ENCODE measurements at places on chromosomes 2 and 18.

DNA sequence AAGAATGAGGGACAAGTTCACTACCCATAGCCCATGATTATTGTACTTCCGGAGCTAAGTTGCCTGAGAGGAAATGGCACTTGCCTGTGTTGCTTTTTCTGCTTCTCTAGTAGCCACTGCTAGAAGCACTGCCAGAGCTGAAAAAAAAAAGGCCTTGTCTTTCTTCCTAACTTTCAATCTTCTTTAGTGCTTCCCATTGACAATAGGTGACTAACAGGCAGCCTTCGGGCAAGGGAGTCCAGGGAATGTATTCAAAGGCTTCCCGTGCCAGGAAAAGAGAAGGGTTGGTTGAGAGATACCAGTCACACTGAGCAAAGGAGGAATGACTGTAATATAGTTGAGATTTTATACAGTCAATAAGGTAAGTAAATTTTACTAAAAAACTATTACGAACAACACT lies 242.0 kb downstream of the CALCRL start:
- DNase-seq: no peak

GRCh38 chr2:60411295-60411694 lies 142.2 kb downstream of the BCL11A start:
- DNase-seq: no peak

GRCh38 chr18:58535340-58536201 lies 93.3 kb downstream of the ALPK2 start:
- DNase-seq: no peak

DNA sequence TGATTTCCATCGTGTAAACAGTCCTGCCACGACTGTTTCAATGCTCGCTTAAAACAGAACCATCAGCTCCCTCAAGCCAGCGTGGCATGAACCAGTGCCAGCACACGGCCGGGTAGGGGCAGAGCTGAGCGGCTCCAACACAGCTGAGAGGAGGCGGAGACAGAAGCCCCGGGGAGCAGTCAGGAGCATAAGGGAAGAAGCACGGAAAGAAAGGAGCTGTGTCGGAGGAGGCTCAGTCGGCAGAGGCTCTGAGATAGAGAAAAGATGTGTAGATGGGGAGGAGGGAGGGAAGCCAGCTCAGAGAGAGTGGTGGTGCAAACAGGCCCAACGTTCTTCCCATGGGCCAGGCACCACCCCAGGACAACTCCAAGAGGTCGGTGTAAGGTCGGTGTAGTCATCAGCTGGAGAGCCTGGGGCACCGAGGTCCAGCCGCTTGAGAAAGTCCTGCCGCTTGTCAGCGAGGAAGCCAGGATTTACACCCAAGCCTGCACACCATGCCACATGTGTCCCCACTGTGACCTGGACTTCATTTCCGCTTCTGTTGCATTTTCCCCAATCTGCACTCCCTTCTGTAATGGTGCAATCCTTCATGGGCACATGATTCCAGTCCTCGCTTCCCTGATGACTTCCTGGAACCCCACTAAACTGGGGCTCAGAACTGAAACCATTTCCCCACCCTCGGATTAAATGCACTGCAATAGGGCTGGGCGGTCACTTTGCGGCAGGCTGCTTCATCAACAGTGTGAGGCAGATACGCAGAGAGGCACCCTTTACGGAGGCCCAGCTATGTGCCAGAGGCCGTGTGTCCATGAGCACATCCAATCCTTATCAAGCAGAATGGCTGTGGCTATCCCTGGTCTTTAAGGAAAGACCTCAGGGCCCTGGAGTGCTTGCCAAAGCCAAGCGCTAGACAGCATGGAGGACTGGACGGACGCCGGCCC lies 43.5 kb downstream of the CYP27C1 start:
- DNase-seq: no peak

DNA sequence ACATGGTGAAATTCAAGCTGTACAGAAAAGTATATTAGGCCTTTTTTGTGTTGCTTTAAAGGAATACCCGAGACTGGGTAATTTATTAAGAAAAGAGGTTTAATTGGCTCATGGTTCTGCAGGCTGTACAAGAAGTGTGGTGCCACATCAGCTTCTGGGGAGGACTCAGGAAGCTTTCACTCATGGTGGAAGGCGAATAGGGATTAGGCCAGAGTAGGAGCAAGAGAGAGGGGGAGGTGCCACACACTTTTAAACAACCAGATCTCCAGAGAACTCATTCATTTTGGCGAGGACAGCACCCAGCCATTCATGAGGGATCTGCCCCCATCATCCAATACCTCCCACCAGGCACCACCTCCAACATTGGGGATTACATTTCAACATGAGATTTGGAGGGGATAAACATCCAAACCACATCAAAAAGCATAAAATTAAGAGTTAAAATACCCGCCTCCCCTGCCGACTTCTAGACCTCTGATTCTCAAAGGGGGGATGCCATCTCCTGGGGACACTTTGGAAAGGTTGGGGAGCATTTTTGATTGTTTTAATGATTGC lies 15.1 kb upstream of the LIPG start:
- DNase-seq: no peak

DNA sequence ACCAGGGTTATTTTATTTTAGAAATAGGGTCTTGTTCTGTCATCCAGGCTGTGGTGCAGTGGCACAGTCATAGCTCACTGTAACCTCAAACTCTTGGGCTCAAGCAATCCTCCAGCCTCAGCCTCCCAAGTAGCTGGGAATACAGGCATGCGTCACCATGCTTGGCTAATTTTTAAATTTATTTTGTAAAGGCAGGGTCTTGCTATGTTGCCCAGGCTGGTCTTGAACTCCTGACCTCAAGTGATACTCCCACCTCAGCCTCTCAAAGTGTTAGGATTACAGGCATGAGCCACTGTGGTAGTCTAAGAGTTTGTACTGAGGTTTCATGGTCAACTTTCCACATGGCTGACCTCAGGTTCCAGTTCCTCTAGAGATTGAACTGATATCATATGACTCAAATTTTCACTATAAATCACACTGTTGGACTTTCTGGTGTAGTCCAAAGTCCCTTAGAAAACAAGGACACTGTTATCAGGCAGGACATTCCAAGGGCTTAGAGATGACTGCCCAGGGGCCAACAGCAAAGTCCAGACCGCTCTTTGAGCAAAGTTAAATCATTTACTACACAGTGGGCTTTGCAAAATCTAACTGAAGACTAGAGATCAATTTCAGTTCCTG lies 82.0 kb upstream of the MEX3C start:
- no peak for DNase-seq

DNA sequence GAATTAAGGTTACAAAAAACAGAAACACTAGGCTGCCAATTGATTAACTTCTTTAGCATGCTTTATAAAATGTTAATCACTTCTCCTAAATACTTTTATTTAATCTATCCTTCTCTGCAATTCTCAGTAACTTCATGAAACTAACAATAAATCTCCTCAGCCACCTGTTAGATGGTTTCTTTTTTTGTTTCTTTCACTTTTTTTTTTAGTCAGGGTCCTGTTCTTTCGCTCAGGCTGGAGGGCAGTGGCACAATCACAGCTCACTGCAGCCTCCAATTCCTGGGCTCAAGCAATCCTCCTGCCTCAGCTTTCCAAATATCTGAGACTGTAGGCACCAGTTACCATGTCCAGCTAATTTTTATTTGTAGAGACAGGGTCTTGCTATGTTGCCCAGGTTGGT lies 213.4 kb upstream of the STK17B start:
- DNase-seq: no peak

- no peak for DNase-seq
Measured at GRCh38 chr2:176650104-176650837, 381.0 kb downstream of the MTX2 start.
